ENCODE measurements at places on chromosomes 2 and 18.

DNA sequence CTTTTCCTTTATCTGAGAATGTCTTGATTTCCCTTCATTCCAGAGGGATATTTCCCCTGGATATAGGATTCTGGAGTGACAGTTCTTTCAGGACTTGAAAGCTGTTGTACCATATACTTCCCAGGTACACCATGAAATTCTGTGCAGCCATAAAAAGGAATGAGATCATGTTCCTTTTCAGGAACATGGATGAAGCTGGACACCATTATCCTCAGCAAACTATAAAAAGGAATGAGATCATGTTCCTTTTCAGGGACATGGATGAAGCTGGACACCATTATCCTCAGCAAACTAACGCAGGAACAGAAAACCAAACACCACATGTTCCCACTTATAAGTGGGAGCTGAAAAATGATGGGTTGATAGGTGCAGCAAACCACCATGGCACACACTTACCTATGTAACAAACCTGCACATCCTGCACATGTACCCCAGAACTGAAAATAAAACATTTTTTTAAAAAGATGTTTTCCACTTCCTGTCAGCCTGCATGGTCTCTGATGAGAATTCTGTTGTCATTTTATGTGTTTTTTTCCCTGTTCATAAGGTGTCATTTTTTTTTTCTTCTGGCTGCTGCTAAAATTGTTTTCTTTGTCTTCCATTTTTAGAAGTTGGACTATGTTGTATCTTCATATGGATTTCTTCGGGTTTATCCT, 133.3 kb downstream of the DNAH6 start:
- DNase-seq = no peak

- no peak for DNase-seq
Observed at GRCh38 chr2:76752506-76752905, 769.7 kb downstream of the LRRTM4 start.

- no peak for DNase-seq
Observed at GRCh38 chr2:187228986-187229385, 219.1 kb downstream of the CALCRL start.

- no peak for DNase-seq
Observed at GRCh38 chr2:70890469-70891065, 45.1 kb upstream of the ATP6V1B1 start.

DNA sequence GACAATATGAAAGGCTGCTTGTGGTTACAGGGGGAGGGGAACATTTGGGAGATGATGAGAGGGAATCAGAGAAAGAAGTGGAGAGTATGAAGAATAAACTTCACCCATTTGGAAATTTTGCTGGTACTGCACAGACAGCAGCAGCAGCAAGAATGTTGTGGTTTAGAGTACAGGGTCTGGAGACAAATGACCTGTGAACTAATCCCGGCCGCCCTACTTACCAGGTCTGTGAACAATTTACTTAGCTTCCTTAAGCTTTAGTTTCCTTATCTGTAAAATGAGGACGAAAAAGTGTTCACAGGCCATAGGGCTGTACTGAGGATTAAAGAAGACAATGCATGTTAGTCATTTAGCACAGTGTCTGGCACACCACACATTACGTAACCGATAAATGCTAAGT, 685.4 kb upstream of the CELF4 start:
- no peak for DNase-seq

GRCh38 chr2:2851806-2852777, 521.0 kb upstream of the MYT1L start:
- DNase-seq = peak; percentile 14

GRCh38 chr18:74447404-74448152, 9.5 kb downstream of the DIPK1C start:
- DNase-seq = no peak

GRCh38 chr2:28271231-28271918, 121.3 kb upstream of the FOSL2 start:
- no peak for DNase-seq

DNA sequence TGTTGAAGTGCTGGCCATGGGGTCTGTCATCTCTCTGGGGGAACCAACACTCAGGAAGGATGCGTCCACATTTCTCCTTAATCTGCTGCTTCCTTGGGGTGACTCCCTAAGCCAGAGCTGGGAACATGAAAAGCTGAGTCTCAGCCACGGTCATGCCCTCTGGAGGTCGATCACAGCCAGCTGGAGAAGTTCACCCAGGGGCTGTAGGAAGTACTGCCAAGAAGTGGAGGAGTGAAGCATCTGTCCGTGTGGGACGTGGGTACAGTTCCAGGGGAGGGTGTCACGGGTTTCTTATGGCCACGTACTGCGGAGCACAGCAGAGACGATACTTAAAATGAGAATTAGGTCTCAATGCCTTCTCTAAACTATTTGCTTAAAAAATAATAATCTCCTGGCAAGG, 42.4 kb upstream of the IGFBP2 start:
- DNase-seq = no peak

DNA sequence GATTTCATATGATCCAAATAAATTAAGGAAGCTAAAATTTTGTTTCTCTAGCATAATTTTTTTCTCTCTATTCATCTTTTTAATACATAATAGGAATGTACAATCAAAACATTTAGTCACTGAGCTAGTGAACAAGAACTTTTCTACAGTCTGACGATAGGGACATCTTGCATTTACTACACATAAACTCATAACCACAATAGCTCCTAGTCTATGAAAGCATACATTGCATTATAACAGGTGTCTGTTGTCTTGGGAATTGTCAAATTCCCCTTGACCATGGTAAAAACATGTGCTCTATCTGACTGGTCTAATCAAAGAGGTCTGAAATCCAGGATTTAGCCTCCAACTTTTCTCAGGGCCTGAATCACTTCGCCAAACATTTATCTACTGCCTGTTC, 144.8 kb downstream of the FAM124B start:
- no peak for DNase-seq

- DNase-seq = no peak
Observed at GRCh38 chr2:9800975-9801726, 42.1 kb upstream of the TAF1B start.

- no peak for DNase-seq
Observed at GRCh38 chr18:78737006-78737915, 242.4 kb upstream of the SALL3 start.

DNA sequence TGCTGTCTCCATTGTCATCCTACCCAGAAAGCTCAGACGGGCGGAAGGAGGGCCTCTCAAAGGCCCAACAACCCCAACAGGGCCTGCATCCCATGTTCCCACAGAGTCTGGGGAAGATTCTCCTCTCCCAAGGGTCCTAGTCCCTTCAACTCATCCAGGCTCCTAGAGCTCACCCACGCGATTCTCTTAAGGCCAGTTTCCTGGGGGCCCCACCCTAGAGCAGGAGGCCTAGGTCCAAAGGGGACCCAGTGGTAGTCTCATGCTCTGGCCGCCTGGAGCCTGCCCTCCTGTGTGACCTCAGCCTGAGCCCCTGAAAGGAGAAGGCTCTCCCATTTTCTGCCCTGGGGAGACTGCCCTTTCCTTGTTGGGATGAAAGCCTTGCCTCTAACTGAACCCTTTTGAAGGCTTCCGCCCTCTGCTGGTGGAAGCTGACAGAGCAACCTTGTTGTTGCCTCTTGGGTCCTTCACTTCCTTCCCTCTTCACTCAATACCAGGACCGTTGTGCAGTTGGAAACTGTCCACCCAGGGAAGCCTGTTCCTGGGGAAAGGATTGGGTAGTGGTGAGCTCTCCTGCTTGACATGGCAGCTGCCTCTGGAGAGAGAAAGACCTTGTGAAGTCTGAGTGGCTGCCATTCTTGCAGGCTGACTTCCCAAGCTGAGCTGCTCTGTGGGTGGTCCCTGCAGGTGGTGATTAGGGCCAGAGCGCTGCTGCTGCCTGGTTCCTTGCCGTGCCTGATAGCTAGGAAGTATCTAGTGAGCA, 86.0 kb upstream of the ALPP start:
- DNase-seq = peak; percentile 7

DNA sequence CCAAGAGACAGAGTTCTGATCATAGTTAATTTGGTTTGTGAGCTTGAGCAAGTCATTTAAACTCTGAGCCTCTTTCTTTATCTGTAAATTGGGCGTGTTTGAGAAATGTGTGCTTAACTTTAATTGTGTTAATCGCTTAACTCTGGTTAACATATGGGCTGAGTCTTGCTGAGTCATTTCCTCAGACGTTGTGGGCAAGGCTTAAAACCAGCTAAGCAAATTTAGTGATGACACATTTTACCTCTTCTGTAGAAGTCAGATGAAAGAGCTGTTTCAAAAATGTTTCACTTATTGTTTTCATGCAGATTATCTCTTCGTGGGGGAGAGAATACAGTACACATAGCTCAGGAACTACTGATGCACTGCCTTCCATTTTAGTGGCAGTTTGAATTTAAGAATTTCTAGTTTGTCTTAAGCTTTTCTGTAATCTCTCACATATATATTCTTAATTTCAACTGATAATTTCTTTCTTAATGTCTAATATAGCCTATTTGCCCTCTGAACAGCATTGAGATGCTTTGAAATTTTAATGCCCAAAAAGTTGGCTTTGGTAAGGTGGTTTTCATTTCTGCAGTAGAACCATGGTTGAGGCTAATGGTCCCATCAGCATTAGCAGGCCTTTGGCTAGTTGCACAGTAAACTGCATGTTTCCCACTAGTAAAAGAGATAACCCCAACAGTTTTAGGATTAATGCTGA, 34.9 kb downstream of the RAB10 start:
- peak; percentile 3 for DNase-seq

GRCh38 chr18:47912343-47912742, 18.1 kb downstream of the SMAD2 start:
- DNase-seq = no peak

Data from NCI-H1436 (cell line).